ENCODE measurements at places on chromosomes 16 and 17.

DNA sequence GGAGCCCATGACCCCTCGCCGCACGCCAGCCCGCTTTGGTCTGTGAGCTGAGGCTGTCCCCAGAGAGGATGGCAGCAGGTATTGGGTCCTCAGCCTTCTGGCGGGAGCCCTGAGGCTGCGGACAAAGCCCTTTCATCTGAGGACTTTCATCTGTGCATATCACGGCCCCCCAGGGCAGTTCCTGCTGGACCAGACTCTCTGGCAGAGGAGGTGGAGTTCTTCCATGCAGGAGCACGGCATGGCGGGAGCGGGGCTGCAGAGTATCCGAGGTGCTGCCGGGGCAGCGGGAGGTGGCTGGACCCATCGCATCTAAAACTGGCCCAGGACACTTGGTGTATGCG is 18.8 kb downstream of the DHX38 start:
- DNase-seq: no peak

GRCh38 chr17:42559075-42559474 is 2.9 kb upstream of the COASY start:
- DNase-seq: no peak

GRCh38 chr17:5254903-5255521 is 20.4 kb upstream of the SCIMP start:
- DNase-seq: no peak

DNA sequence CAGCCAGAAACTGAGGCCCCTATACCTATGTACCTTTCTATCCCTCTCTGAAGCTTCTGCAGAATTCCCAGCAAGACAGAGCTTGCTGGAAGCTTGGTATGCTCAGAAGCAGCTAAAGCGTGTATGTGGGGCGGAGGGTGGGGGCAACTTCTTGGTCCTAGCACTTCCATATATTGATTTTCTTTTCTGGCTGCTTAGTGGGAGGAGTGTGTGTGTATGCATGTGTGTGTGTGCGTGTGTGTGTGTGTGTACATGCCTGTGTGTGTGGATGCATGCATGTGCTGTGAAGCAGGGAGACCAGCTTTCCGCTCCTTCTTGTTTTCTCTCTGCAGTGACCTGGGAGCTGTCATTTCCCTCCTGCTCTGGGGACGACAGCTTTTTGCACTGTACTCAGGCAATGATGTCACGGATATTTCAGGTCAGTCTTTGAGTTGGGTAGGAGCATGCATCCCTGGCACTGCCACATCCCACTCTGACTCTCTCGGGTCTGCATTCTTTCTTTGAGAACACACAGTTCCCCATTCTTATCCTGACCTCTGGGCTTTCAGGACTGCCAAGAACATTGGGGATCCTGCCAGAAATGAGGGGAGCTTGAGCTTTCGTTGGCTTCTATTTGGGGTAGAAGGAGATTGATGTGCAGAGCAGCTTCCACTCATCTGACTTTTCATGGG is 10.7 kb downstream of the HPR start:
- DNase-seq: no peak

DNA sequence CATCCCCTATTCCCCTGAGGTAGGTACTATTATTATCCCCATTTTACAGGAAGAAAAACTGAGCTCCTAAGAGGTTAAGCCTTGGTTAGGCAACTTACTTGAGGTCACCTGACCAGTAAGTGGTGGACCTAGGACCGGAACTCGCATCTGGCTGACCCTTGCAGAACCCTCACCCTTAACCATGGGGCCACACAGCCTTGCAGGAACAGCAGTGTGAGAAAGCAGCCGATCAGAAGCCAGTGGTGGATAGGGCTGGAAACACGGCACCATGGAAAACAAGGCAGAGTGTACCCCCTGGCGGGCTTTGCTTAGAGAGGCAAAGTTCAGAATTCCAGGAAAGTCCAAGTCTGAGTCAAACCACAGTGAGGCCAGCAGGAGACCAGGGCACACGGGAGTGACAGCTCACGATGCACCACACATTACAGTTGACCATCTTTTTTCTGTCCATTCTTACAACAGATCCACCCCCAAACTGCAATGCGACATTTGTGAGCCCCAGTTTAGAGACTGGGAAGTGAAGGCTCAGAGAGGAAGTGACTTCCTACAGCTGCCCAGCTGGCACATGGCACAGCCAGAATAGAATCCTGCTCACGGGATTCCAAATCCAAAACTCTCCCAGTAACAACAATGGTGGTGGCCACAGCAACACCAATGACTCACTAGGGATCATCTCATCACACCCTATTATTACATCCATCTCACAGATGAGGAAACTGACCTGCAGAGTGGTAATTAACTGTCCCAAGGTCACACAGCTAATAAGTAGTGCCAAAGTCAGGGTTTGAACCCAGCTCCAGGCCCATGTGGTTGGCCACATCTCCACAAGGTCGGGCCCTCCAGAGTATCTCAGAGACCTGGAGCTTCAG is 20.3 kb downstream of the KIFC3 start:
- DNase-seq: peak; percentile 72

GRCh38 chr17:57135026-57135788 is 50.2 kb downstream of the AKAP1 start:
- no peak for DNase-seq

- no peak for DNase-seq
Observed at GRCh38 chr17:82831041-82831817, 8.6 kb downstream of the ZNF750 start.

DNA sequence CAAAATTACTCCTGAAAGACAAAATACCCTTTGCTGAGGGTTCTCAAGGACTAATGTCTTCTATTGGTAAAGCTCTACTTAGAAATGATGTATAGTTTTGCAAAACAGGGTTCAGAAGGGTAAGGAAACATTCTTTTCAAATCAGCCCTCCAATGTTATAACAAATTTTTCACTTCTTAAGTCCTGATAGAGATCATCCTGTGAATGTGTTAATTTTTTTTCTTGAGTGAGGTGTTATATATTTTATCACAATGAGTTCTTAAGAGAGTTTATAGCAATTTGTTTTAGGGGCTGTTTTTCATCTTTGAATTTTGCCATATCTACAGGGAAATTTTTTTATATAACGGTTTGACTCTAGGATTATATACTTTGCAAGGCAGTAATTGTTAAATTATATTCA is 29.5 kb downstream of the CYB5B start:
- no peak for DNase-seq

DNA sequence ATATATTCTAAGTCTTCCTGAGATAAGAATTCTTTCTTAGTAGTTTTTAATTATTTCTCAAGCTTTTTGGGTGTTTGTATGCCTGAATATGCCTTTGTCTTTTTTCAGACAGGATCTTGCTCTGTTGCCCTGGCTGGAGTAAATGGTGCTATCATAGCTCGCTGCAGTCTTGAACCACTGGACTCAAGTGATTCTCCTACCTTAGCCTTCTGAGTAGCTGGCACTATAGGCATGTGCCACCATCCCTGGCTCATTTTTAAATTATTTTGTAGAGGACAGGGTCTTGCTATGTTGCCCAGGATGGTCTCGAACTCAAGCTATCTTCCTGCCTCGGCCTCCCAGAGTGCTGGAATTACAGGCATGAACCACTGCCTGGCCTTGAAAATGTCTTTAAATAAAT is 41.6 kb downstream of the MAP2K4 start:
- no peak for DNase-seq

DNA sequence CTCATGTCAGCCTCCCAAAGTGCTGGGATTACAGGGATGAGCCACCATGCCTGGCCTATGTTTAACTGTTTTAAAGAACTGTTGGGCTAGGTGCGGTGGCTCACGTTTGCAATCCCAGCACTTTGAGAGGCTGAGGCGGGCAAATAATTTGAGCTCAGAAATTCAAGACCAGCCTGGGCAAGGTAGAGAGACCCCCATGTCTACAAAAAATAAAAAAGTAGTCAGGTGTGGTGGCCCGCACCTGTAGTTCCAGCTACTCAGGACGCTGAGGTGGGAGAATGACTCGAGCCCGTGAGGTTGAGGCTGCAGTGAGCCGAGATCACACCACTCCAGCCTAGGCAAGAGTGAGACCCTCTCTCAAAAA is 1.9 kb upstream of the ITGAL start:
- no peak for DNase-seq

DNA sequence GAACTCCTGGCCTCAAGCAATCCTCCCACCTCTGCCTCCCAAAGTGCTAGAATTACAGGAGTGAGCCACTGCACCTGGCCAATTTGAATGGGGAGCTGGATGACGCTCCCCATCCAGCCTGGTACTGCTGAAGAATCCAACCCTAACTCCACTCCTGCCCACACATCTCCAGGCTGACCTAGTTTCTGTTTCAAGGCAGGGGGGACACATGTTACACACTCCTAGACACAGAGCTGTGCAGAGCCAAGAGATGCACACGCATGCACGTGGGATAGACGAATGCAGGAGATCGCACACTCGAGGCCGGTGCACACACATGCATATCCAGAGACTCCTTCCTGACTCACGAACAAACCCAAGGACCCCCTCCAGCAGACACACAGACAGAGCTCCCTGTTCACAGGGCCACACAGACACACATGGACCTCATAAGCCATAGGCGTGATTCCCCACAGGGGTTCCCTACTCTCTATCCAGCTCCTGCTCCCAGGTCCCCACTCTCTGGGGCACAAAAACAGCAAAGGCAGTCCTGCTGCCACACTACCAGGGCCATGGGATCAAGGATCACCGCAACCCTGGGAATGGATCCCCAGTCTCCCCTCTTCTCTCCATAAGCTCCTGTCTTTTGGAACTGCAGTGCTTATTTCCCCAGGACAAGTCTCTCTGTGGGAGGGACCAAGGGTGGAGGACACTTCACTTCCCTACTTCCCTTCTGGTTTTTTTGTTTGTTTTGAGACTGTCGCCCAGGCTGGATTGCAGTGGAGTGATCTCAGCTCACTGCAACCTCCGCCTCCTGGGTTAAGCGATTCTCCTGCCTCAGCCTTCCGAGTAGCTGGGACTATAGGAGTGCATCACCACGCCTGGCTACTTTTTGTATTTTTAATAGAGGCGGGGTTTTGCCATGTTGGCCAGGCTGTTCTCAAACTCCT is 14.4 kb downstream of the EPOP start:
- no peak for DNase-seq

DNA sequence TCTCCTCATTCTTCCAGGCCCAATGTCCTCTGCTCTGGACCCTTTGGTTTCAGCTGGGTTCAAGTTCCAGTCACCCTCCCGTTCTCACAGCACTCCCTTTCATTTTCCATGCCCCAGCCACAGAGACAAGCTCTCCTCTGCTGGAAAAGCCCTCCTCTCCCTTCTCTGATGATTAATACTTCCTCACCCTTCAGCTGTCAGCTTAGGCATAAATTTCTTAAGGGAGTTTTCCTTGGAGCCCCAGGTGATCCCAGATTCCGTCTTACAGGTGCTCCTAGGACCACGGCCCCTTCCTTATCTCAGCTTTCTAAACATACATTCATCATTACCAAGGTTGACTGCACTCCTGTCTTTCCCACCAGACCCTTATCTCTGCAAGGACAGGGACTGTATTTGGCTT is 10.4 kb downstream of the CHAD start:
- no peak for DNase-seq

GRCh38 chr17:81902023-81902652 is at the start of gene NPB:
NPB (plus strand) TSS chr17:81902238; CDS start chr17:81902278, 40 bp downstream.
- no peak for DNase-seq

GRCh38 chr16:31350275-31351005 is 4.5 kb upstream of the ITGAX start:
- no peak for DNase-seq

DNA sequence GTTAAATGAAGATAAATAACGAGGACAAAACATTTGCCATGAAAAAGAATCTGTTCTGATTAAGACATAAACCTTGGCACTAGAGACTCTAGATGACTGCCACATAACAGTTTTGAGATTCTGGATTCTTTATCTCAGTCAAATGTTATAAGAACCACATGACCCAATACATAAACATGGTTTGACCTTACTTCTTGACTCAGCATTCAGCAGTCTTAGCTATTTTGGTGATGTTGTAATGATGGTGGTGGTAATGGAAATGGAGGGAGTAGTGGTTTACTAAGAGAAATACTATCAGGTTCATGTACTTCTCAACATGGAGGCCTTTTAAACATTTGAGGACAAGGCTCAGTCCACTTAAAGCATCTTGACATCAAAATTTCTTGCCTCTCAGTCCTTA is 925.4 kb downstream of the CDH11 start:
- no peak for DNase-seq

DNA sequence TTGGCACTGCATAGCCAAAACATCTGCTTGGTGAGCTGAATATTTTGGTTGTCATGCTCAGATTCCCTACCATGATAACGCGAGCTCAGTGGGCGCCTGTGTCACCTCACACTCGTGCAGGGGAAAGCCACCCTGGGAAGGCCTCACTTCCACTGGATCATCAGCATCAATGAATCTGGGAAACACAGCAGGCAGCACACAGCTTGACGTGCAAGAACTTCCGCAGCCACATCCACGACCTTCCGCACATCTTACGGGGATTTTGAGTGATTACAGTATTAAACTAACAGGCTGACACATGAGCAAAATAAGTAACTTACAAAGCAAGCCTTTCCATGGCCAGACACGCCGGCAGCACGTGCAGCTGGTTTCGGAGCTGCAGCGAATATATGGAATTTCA is 54.7 kb upstream of the FOXF1 start:
- DNase-seq: no peak

Data from dermis blood vessel endothelial cell (primary cell).